ENCODE measurements at places on chromosomes 5 and 9. TPM values are rescaled to one million over a fixed set of nuclear protein-coding genes. Genes with fewer than 3 reads are reported as not detected.

PGM5 gene
- total RNA-seq, result 0.21 TPM

DND1 gene
- total RNA-seq, result 1.8 TPM

CDH6 gene
- 0.36 TPM for total RNA-seq

SPATA31A7 gene
- not detected for total RNA-seq

GRHPR gene
- total RNA-seq, result 238 TPM

PCDHGB7 gene
- total RNA-seq, result 6.7 TPM

SEMA4D gene
- 6.5 TPM for total RNA-seq

ZFYVE16 gene
- 54.6 TPM for total RNA-seq

CDH9 gene
- total RNA-seq, result 0.10 TPM

DNA sequence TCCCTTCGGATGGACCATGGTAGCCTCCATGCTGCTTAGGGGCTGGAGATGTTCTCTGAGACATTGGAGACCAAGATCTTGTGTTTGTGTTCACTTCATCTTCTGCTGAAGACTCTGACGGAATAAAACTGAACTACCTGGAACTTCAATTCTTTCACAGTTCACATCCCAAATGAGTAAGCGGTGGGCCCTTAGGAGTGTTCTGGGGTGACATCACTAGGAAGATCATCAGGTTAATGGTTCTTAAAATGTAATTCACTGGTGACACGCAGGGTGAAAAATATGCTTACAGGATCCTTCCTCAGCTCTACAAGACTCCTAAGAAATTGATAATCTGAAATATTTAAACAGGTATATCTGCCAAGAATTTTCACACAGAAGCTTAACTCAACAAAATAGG lies 561.5 kb downstream of the SEMA5A start:
- no peaks in the 10 kb centered on the region for H3K27me3 ChIP-seq
- DNase-seq, result no peak
- no peaks in the 10 kb centered on the region for H3K4me1 ChIP-seq
- no peak overlapping the region for H3K27ac ChIP-seq
- H3K36me3 ChIP-seq, result no peaks in the 10 kb centered on the region

GRCh38 chr9:91589101-91589553 lies 165.5 kb upstream of the NFIL3 start:
- no peaks in the 10 kb centered on the region for H3K4me1 ChIP-seq
- no peaks in the 10 kb centered on the region for H3K36me3 ChIP-seq
- H3K27me3 ChIP-seq, result no peaks in the 10 kb centered on the region
- no peak for DNase-seq
- no peak overlapping the region for H3K27ac ChIP-seq

DNA sequence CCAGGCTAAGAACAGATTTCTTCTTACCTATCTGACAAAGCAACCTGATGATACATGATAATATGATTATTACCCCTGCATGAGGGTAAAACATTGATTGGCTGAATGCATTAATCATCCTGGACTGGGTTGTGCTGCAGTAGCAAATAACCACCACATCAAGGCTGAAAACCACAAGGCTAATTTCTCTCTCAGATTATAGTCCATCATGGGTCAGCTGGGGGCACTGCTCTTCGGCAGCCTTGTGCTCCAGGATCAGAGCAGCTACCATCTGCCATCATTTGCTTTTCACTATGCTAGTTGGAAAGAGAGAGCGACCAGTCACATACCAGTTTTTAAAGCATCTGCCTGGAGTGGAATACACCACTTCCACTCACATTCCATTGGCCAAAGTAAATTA lies 383.5 kb downstream of the RASEF start:
- H3K27me3 ChIP-seq, result no peaks in the 10 kb centered on the region
- no peak overlapping the region for H3K4me3 ChIP-seq
- no peaks in the 10 kb centered on the region for H3K4me1 ChIP-seq
- H3K36me3 ChIP-seq, result no peaks in the 10 kb centered on the region
- DNase-seq, result no peak

DNA sequence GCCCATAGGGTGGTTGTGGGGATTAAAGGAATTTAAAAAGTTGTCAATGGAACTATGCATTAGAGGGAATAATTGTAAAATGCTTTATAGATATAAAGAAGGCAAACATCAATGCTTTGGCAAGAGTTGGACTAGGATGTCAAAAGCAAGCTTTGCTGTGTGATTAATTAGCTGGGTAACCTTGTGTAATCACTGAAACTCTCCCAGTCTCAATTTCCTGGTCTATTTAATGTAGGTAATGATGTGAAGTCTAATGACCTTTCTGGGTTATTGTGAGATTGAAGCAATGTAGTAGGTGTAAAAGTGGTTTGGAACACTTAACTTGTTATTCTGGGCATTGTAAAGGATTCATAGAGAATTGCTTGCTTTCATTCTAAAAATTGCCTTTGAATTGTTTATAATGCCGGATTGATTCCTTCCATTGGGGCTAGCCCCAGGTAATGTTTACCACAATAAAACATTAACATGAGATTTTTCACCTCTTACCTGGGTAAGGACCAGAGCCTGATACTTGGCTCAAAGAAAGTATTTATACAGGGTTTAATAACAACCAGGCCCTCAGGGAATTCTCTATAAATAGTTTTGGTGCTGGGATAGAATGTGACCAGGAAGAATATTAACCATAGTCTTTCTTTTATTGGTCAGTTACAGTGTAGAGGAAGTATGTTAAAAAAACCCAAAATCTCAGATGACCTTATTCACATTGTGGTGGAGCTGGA lies 30.0 kb upstream of the CLINT1 start:
- no peaks in the 10 kb centered on the region for H3K4me1 ChIP-seq
- no peak overlapping the region for H3K4me3 ChIP-seq
- no peaks in the 10 kb centered on the region for H3K36me3 ChIP-seq
- no peaks in the 10 kb centered on the region for H3K27me3 ChIP-seq

- no peak overlapping the region for H3K27ac ChIP-seq
- no peaks in the 10 kb centered on the region for H3K4me1 ChIP-seq
- no peaks in the 10 kb centered on the region for H3K36me3 ChIP-seq
- no peak for DNase-seq
Observed at GRCh38 chr5:108654051-108654450, 93.6 kb upstream of the FER start.

DNA sequence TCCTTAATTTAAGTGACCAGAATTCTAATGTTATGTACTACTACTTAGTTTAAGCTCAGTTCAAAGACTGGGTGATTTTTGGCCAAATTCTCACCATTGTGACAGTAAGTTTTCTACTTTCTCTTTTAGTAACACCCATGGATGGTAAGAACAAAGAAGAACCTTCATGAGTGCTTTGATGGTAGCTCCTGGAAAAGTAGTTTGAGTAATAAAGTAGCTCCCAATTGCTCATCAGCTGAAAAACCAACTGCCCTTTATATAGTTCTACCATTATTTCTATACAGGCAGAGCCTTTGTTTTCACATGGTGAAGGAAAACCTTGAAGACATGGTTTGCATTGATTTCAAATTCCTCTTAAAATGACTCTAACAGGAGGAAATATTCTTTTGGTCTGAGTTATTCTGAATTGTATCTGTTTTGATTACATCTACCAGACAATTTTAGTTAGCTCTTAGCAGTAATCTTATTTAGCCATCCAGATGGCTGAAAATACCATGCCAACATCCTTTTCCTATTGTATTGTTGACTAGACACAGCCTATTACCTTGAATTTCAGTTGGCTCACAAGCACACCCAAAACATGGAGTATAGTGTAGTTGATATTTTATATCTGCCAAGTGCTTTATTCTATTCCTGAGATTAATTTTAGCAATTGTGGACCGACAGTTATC lies 23.7 kb upstream of the STARD4 start:
- DNase-seq, result no peak
- H3K27me3 ChIP-seq, result no peaks in the 10 kb centered on the region
- no peak overlapping the region for H3K27ac ChIP-seq
- no peaks in the 10 kb centered on the region for H3K36me3 ChIP-seq
- H3K4me1 ChIP-seq, result no peaks in the 10 kb centered on the region

- no peak overlapping the region for H3K4me3 ChIP-seq
- no peaks in the 10 kb centered on the region for H3K36me3 ChIP-seq
- H3K4me1 ChIP-seq, result no peaks in the 10 kb centered on the region
- H3K27me3 ChIP-seq, result no peaks in the 10 kb centered on the region
Observed at GRCh38 chr9:84357275-84357674, 16.7 kb upstream of the SLC28A3 start.

DNA sequence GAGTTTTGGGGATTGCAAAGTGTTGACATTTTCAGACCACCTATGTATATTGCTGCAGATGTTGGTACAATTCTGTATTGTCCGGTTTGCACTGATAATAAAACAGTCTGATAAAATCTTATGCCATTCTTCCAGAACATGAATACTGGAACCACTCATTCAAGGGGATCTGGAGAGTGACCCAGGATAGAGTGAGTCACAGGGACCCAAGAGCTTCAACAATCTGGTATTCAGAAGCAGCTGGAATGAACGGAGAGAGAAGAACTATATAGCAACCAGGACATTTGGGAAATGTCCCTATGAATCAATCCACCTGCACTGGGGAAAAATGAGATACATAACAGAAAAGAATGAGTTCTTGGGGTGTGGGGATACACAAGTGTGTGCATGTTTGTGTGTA lies 73.3 kb downstream of the SH3TC2 start:
- H3K4me1 ChIP-seq, result no peaks in the 10 kb centered on the region
- no peak for DNase-seq
- H3K27me3 ChIP-seq, result no peaks in the 10 kb centered on the region
- no peak overlapping the region for H3K27ac ChIP-seq
- no peaks in the 10 kb centered on the region for H3K36me3 ChIP-seq

DNA sequence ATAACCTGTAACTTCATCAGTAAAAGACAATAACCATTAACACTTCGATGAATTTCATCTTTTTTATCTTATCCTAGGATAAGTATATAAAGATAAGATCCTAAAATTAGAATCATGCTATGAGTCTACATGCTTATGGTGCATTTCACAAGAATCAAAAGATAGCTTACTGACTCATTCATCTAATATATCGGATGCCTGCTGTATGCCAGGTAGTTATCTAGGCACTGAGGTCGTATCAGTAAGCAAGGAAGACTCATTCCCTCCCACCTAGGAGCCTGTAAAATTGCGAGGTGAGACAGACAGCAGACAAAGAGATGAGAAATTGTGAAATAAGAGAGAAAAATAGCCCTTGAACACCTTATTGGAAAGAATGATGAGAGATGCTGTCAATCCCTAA lies 240.6 kb upstream of the ADAMTSL1 start:
- no peak overlapping the region for H3K27ac ChIP-seq
- H3K4me1 ChIP-seq, result no peaks in the 10 kb centered on the region
- H3K27me3 ChIP-seq, result no peaks in the 10 kb centered on the region
- H3K36me3 ChIP-seq, result no peaks in the 10 kb centered on the region
- DNase-seq, result no peak

GRCh38 chr5:126490167-126490940 lies 67.1 kb downstream of the GRAMD2B start:
- H3K4me1 ChIP-seq, result no peaks in the 10 kb centered on the region
- H3K4me3 ChIP-seq, result no peak overlapping the region
- H3K36me3 ChIP-seq, result no peaks in the 10 kb centered on the region
- no peaks in the 10 kb centered on the region for H3K27me3 ChIP-seq
- DNase-seq, result no peak

DNA sequence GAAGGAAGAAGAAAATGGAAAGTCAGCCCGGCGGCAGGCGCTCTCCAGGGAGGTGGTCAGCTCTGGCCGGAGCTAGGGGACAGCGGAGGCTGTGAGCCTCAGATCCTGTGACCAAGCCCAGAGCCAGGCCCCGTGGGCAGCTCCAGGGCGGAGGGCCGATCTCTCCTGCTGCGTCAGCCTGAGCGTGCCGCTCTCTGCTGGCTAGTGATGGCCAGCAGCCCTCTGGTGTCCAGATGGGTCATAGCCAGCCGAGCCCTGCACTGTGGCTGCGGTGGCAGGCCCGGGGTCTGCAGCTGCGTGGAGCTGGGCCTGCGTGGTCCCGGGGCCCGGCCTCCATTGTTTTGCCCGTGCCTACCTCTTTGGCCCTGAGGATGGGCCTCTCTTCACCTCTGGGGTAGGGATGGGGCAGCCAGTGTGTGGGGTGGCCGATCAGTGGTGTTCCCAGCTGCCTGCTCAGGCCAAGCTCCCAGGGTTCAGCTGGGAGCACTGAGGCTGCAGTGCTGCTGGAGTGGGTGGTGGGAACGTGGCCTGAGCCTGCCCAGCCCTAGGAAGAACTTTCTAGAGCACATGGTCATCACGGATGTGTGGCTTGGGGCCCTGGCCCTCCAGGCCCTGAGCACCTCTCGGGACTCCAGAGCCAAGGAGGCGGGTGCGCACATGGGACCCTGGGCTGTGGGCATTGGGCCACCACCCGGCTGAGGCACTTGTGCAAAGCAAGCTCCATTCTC lies 17.1 kb upstream of the NRARP start:
- H3K4me1 ChIP-seq, result no peaks in the 10 kb centered on the region
- H3K4me3 ChIP-seq, result no peak overlapping the region
- no peak overlapping the region for H3K27ac ChIP-seq

DNA sequence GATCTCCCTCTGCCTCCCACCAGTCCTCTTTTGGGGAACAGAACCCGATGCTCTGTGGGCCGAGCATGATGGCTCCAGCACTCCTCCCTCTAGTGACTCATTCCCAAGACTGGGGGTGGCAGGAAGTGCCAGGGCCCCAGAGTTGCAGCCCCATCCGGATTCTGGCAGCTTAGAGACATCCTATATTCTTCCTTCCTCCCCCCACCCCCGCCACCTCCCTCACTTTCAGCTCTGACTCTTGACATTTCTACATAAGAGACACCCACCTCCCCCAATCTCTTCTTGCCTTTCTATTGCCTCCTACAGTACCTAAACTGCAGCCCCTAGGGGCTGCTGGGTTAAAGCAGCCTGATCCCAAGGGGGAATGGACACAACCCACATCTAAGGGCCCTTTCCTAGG lies 47.1 kb upstream of the MATR3 start:
- H3K27ac ChIP-seq, result no peak overlapping the region
- peaks cover 2% of the 10 kb centered on the region for H3K27me3 ChIP-seq
- H3K4me1 ChIP-seq, result no peaks in the 10 kb centered on the region
- no peak overlapping the region for H3K4me3 ChIP-seq
- no peaks in the 10 kb centered on the region for H3K36me3 ChIP-seq

DNA sequence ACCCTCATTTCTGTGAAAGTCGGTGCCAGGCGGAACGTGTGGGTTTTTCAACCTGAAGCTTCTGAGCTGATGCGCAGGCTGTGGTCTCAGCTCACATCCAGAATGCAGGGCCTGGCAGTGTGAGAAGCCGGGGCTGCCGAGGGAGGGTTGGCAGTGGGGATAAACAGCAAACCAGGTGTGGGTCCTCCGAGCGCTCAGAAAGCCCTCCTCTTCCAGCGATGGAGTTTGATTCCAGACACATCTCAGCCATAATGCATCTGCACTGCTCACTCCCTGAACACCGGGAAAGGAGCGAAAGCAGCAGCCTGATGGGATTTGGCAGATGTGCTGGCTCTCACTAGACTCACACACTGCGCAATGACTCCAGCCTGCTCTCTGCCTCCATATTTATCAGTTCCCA lies 280.1 kb downstream of the HSPA4 start:
- no peak overlapping the region for H3K4me3 ChIP-seq
- no peaks in the 10 kb centered on the region for H3K27me3 ChIP-seq
- no peak for DNase-seq
- H3K27ac ChIP-seq, result no peak overlapping the region
- no peaks in the 10 kb centered on the region for H3K4me1 ChIP-seq
- H3K36me3 ChIP-seq, result no peaks in the 10 kb centered on the region

- peaks cover 5% of the 10 kb centered on the region for H3K4me1 ChIP-seq
- H3K27ac ChIP-seq, result no peak overlapping the region
- H3K27me3 ChIP-seq, result no peaks in the 10 kb centered on the region
- DNase-seq, result no peak
Observed at GRCh38 chr5:173318881-173319620, 9.2 kb downstream of the STC2 start.

GRCh38 chr9:96395964-96396363 lies 12.5 kb upstream of the SLC35D2 start:
- DNase-seq, result no peak
- H3K27ac ChIP-seq, result no peak overlapping the region
- no peak overlapping the region for H3K4me3 ChIP-seq
- no peaks in the 10 kb centered on the region for H3K27me3 ChIP-seq

GRCh38 chr5:98309785-98310598 lies 463.5 kb upstream of the RGMB start:
- DNase-seq, result peak; percentile 95
- peak overlapping the region; percentile 15 for H3K4me3 ChIP-seq
- peak overlapping the region; percentile 41 for H3K27ac ChIP-seq
- no peaks in the 10 kb centered on the region for H3K36me3 ChIP-seq
